ENCODE measurements at places on chromosomes 13 and 19.

DNA sequence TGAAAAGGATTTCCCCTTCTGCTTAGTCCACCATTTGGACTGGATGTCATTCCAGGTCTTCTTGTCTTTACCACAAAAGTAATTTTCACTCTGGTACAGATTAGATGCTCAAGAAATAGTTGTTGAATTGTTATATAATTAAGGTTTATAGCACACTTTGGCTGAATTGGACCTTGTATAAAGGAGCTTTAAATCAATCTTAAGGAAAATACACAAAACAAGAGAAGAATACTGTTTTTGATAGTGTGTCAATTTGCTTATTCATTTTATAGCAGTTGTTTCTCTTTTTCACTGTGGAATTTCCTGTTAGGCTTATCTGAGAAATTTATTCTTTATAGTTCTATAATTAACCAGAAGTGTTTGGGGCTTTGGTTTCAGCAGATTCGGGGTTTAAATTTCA, 62.7 kb upstream of the TDRD3 start:
- DNase-seq, result no peak

DNA sequence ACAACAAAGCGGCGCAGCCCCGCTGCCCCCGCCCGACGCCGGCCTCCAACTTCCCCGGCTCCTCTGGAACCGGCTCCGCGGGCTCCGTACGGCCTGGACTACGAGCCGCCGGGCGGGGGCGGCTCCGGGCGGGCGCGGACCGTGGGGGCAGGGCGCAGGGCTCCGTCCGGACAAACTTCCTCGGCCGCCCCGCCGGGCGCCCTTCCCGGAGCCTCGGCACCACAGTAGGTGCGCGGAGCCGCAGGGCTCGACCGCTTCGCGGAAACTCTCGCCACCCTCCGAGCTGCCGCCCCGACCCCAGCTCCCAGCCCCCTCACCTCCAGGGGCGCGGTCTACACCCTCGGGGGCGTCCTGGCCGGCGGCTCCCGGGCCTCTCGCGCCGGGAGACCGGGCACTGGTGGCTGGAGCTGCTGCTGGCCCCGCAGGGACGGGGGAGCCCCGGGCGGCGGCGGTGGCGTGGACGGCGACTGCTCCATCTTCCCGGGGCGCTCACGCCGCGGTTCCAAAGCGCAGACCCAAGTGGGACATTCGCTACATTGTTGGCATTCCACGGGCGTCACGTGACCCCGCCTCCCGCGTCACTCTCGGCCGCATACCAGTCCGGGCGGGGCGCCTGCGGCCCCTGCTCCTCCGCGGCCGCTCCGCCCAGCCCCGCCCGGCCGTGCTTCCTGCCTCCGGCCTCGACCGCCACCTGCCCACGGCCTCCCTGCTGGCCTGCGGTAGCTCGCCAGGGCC, at the start of gene LATS2:
TSS of gene LATS2 (minus strand) at position 558 of the 735 bp plus-strand sequence. CDS start 15,560 bp downstream, outside the sequence.
- peak; percentile 34 for DNase-seq

DNA sequence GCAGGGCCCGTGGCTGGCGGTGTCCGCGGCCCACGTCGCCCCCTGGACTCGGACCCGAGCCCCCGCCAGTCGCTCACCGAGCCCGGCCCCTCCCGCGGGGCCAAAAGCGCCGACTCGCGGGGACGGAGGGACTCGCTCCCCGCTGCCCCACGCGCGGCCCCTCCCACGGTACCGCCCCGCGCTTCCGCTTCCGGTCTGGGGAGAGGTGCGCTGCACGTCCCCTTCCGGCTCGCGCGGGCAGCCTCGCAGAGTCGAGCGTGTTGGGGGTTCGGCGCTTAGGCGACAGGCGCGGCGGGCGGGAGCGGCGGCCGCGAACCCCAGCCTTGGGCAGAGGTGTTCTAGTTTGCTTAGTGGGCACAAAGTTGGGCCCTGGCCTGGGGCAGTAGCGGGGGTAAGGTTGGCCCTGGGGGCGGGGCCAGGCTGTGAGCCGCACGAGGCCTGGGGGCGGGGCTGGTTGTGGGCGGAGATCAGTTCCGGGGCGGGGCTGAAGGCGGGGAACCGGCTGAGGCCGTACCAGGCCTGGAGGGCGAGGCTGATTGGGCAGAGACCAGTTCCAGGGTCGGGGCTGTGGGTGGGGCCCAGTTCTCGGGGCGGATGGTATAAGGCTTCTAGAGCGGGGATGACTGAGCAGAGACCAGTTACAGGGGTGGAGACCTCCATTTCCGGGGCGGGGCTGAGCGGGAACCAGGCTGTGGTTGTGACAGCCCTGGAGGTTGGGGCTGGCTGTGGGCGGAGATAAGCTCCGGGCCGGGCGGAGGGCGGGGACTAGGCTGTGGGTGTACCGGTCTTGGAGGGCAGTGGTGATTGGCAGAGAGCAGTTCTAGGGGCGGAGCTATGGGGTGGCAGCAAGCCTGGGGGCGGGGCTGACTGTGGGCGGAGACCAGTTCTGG, at the start of the genes MBD3L1 and ZNF558:
TSS of gene MBD3L1 (plus strand) at position 246 of the 890 bp plus-strand sequence. CDS start 10,302 bp downstream, outside the sequence.
TSS of gene ZNF558 (minus strand) at position 173 of the 890 bp plus-strand sequence. CDS start 9,645 bp downstream, outside the sequence.
- DNase-seq, result peak; percentile 99

DNA sequence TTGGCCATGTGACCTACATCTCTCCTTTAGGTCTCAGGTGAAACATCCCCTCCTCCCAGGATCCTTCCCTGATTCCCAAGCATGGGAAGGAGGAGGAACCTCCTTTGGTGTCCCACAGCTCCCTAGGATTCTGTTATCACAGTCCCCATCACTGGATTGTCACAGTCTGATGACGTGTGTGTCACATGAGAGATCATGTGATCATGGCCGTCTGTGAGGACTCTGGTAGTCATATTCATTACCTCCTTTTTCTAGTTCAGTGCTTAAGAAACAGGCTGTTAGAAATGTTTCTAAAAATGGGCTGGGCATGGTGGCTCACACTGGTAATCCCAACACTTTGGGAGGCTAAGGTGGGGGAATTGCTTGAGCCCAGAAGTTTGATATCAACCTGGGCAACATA, 3.0 kb downstream of the DHX34 start:
- DNase-seq, result no peak

GRCh38 chr13:93660391-93661063, 433.9 kb downstream of the GPC6 start:
- no peak for DNase-seq

DNA sequence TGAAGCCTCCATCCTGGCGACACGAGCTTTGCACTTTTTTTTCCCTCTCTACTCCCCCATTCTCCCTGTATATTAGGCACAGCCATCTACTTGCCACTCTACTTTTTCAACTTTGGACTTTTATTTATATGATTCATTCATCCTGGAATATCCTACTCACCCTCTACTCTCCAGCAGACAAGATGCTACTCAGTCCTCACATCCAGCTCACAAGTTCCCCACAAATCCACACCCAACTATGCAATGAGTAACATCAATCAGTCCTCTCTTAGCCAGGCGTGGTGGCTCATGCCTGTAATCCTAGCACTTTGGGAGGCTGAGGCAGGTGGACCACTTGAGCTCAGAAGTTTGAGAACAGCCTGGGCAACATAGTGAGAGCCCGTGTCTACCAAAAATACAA, 23.9 kb upstream of the URAD start:
- no peak for DNase-seq

DNA sequence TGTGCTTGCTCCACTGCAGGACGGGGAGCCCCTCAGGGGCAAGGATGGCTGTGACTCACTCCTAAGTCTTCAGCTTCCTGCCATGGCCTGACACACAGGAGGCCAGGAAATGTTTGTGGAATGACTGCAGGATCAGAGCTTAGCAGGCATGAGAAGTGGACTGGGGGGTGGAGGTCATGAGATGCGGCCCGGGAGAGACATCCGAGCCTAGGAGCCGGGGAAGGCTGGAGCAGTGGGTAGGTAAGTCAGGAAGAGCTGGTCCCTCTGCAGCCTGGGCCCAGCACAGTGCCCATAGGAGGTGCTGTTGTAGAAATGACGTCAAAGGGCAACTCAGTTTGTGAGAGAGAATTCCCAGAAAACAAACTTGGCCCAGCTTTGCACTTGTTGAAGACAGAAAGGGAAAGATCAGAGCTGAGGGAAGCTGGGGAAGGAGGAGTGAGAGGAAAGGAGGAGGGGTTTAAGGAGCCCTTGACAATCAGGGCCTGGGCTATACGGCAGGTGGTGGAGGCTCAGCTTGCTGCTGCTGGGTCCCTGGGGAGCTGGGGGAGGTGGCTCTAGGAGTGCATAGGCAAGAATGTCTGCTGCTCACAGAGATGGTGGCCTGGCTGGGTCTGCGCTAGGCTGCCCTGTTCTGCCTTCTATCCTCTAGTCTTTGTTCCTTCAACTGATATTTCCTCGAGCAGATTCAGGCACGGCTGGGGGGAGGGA, 18.5 kb downstream of the POU2F2 start:
- no peak for DNase-seq

- no peak for DNase-seq
These were observed 655.5 kb downstream of the PCDH9 start for GRCh38 chr13:66574606-66575005.

- DNase-seq, result no peak
These were observed 75.9 kb downstream of the FRY start for GRCh38 chr13:32107474-32107873.

DNA sequence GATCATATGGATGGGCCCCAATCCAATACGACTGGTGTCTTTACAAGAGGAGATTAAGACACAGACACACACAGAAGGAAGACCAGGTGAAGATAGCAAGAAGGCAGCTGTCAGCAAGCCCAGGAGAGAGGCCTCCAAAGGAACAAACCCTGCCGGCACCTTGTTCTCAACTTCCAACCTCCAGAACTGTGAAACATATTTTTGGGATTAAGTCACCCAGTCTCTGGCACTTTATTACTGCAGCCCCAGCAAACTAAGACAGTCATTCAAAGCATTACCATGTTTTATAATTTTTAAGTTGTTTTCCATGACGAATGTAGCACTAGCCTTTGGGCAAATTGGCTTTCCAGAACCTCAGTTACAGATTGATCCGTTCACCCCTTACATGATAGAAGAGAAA, 11.3 kb downstream of the STARD13 start:
- no peak for DNase-seq

DNA sequence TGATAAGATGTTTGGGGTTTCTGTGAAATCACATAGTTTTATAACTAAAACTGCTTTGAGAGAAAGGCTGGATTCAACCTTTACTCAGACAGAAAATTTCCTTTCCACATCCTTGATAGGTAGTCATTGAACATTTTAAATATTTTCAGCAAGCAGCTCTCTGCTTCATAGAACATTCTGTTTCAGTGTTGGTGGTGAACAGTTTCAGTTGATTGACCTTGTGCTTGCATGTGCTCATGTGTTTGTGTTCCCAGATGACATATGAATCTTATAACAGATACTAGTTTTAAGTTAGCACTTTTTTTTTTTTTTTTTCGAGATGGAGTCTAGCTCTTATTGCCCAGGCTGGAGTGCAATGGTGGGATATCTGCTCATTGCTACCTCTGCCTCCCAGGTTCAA, 290.1 kb downstream of the HS6ST3 start:
- no peak for DNase-seq

- DNase-seq, result peak; percentile 53
These were observed 496 bp downstream of the ZNF574 start for GRCh38 chr19:42076380-42076944.

GRCh38 chr19:49616532-49616931, 23.4 kb downstream of the RRAS start:
- no peak for DNase-seq

DNA sequence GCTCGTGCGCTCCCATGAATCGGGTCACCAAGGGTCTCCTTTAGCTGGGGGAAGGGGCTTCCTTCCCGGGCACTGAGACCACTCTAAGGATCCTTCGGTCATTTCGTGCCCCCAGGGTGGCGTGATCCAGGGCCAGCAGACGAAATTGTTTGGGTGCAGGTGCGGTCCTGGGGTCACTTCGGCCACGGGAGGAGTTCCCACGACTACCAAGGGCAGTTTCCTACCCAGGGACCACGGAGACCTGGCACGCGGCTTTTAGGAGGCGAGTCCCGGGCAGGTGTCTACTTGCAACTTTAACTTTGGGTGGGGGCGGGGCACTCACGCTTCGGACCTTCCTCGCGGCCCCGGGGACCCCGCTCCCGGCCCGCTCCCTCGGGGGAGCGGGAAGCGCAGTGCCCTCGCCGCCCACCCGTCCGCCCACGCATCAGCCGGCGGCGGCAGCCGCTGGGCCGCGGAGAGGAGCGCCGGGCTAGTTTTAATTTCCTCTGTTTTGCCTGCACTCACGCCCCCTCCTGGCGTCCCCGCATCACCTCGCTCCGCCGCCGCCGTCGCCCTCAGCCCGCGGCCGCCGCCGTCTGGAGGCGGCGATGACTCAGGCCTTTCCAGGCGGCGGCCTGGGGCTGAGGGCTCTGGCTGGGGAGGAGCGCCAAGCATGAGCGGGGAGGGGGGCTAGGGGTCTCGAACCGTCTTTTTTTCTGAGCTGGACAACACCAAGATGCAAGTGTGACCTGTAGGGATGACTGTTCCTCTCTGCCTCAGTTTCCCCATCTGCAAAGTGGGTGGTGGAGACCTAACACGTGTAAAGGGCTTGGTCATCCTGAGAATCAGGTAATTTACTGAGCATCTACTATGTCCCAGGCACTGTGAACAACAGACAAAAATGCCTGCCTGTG, 21.8 kb downstream of the OLFM2 start:
- DNase-seq, result peak; percentile 89

GRCh38 chr19:47518139-47518538, 3.3 kb upstream of the NAPA start:
- peak; percentile 22 for DNase-seq

DNA sequence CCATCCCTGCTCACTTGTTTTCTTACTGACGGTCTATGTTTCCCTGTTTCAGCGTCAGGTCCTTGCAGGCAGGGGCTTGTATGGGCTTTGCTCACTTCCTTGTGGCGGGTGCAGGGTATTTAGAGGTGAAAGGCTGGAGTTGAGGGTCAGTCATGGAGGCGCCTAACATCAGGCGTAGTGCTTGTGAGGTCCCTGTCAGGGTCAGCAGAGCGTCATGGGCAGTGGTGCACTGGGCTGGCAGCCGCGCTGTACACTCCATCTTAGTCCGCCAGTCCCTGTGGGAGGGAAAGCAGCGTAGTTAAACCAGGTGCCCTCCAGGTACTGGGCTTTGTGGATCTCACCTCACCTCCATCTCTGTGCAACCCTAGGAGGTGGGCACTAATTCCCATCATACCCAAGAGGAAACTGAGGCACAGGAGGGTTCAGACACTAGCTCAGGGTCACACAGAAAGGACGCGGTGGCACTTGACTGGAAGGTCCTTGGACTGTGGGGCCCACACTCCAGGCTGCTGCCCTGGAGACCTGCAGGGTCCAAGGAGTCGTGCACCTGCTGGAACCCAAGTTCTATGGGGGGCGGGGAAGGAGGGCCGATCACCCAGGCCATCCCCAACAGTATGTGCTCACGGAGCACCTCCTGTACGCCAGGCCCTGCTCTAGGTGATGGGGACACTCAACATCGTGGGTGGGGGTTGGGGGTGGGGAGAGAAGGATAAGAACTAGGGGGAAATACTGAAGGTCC, 4.6 kb downstream of the GRAMD1A start:
- no peak for DNase-seq

DNA sequence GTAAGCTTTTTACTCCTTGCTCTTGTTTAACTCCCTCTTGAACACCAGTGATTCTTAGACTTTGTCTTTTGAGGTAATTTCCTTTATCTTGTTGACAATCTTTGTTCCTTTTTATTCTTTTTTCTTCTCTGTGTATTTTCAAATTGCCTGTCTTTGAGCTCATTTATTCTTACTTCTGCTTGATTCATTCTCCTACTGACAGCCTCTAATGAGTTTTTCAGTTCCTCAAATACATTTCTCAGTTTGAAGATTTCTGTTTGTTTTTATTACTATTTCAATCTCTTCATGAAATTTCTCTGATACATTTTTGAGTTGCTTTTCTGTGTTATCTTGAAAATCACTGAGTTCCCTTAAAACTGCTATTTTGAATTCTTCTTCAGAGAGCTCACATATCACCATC, 154.1 kb downstream of the ATP8A2 start:
- no peak for DNase-seq
